ENCODE measurements at places on chromosomes 7 and 10. TPM values are rescaled to one million over a fixed set of nuclear protein-coding genes. Genes with fewer than 3 reads are reported as not detected.

DNA sequence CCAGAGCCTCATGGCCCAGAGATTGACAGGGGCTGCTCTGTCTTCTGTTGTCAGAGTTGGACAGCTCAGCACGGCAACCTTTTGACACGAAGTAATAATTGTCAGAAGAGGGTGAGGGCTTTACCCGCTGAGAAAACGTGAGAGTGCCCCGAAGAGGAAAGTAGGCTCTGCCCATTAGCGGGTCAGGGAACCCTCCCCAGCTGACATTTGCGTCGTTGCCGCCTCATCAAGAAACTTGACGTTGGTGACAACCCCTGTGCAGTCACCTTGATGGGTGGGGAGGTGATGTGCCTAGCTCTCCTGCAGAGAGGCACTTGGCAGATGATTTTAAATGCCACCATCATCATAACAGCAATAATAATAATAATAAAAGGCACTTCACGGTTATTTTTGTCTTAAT lies 202.1 kb downstream of the USP6NL start:
- no peak overlapping the region for H3K27ac ChIP-seq
- peaks cover 4% of the 10 kb centered on the region for H3K36me3 ChIP-seq
- no peak overlapping the region for H3K4me3 ChIP-seq
- no peak for DNase-seq
- H3K27me3 ChIP-seq, result no peaks in the 10 kb centered on the region

GRCh38 chr7:81469869-81470723 lies 299.8 kb downstream of the HGF start:
- H3K36me3 ChIP-seq, result no peaks in the 10 kb centered on the region
- no peak overlapping the region for H3K4me3 ChIP-seq
- no peak overlapping the region for H3K27ac ChIP-seq
- H3K27me3 ChIP-seq, result peaks cover 6% of the 10 kb centered on the region
- H3K4me1 ChIP-seq, result no peaks in the 10 kb centered on the region

GRCh38 chr10:122503886-122504609 lies 42.7 kb downstream of the HTRA1 start:
- H3K27ac ChIP-seq, result no peak overlapping the region
- DNase-seq, result no peak
- no peaks in the 10 kb centered on the region for H3K36me3 ChIP-seq
- no peak overlapping the region for H3K4me3 ChIP-seq
- H3K4me1 ChIP-seq, result no peaks in the 10 kb centered on the region
- peaks cover 2% of the 10 kb centered on the region for H3K27me3 ChIP-seq

GRM8 gene
- polyA plus RNA-seq, result not detected
